ENCODE measurements at places on chromosomes 7 and 10.

- no peak for DNase-seq
Observed at GRCh38 chr7:124497176-124497575, 268.4 kb downstream of the GPR37 start.

GRCh38 chr10:130361351-130362105, 225.3 kb downstream of the GLRX3 start:
- DNase-seq: no peak

- DNase-seq: no peak
Observed at GRCh38 chr7:94366163-94366562, 28.5 kb upstream of the COL1A2 start.

- no peak for DNase-seq
Observed at GRCh38 chr10:102741726-102742237, 2.0 kb upstream of the WBP1L start.

- no peak for DNase-seq
Observed at GRCh38 chr7:128161466-128162125, 79.5 kb upstream of the LEP start.

- no peak for DNase-seq
Observed at GRCh38 chr10:21751341-21752310, 217.6 kb downstream of the MLLT10 start.

GRCh38 chr7:94394437-94395140, at the start of gene COL1A2:
COL1A2 (plus strand) TSS chr7:94394895; CDS start chr7:94395032, 137 bp downstream.
- no peak for DNase-seq

- DNase-seq: no peak
Observed at GRCh38 chr7:53151496-53151895, 116.1 kb downstream of the POM121L12 start.

GRCh38 chr10:84423719-84424118, 95.3 kb downstream of the CCSER2 start:
- DNase-seq: no peak

GRCh38 chr10:56318816-56319215, 42.2 kb downstream of the ZWINT start:
- no peak for DNase-seq

GRCh38 chr7:46207931-46208634, 287.0 kb upstream of the IGFBP3 start:
- no peak for DNase-seq

- no peak for DNase-seq
Observed at GRCh38 chr7:121288894-121289293, 39.9 kb upstream of the WNT16 start.

DNA sequence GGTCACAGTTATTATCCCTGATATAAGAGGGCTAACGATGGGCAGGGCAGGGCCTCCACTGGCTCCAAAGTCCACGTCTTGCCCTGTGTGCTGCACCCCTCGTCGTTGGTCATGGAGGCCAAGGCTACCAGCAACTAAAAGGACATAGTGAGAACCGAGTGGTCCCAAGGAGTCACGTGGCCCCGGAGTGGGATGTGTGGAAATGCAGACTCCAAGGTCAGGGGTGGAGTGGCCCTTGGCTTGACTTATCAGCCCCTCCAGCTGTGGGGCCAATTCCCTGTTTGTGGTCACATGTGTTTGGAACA, 30.7 kb downstream of the BTBD16 start:
- DNase-seq: no peak

DNA sequence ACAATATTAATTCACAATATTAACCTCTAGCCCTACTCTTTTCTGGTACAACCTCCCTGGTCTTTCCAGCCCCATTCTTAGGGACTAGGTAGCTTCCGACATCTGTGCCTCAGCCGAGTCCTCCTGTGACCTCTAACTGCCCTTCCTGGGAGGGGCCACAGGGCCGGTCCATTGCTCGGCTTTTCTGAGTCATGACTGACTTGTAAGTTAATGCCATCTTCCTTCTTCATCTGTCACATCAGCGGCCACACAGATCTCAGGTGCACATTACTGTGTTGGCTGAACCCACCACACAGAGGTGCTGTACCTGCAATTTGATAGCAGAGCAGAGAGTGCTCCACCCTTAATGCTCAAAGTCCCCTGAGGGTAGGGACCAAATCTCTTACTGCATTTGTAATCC, 4.1 kb upstream of the CPA4 start:
- no peak for DNase-seq

GRCh38 chr10:56662765-56663447, 301.8 kb upstream of the ZWINT start:
- no peak for DNase-seq

GRCh38 chr7:150846291-150847115, 5.8 kb upstream of the AOC1 start:
- DNase-seq: no peak

- DNase-seq: no peak
Observed at GRCh38 chr10:113426181-113426877, 126.5 kb upstream of the HABP2 start.

DNA sequence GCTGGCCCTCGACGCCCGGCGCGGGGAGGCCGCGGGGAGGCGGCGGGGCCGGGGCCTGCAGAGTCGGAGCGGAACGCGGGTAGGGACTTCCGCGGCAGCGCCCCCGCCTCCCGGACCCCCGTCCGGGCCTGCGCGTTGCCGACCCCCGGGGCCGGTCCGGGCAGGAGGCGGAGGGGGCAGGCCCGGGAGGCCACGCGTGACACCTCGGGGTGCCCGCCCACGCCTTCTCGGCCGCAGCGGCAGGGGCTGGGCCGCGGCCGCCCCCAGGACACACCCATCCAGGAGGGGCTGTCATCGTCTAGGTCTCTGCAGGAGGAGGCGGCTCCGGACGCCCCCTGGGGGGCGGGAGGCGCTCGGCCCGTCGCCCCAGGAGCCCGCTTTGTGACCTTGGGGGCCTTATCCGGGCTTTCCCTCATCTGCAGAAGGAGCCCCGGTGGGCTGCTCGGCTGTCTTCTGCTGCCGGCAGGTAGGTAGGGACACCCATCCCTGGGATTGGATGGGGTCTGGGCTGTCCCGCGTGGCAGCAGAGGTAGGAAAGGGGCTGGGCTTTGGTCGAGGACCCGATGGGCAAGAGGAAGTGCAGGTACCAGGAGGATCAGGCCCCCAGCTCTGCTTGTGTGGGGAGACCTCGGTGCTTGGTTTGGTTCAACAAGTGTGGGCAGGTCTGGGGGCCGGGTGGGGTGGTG, 569 bp downstream of the ZNF316 start:
- DNase-seq: no peak

DNA sequence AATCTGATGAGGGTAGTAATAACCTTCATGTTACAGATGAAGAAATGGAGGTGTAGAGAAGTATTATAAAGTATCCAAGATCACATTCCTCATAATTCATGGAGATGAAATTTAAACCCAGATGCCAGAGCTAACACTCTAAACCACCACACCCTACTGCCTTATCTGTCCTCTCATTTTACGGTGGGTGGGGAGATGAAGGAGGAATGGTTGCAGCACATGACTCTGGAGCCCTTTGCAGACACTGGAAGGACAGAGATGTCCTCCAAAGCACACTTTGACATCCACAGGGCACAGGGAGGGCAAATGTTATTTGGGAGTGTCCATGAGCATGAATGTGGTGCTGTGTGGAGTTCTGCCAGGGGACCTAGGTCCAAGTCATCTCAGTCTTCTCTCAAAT, 1.1 kb downstream of the PLEKHS1 start:
- no peak for DNase-seq

GRCh38 chr7:95172420-95172819, 151.9 kb downstream of the PON1 start:
- no peak for DNase-seq

- DNase-seq: no peak
Observed at GRCh38 chr7:134619627-134620331, 26.9 kb upstream of the BPGM start.

DNA sequence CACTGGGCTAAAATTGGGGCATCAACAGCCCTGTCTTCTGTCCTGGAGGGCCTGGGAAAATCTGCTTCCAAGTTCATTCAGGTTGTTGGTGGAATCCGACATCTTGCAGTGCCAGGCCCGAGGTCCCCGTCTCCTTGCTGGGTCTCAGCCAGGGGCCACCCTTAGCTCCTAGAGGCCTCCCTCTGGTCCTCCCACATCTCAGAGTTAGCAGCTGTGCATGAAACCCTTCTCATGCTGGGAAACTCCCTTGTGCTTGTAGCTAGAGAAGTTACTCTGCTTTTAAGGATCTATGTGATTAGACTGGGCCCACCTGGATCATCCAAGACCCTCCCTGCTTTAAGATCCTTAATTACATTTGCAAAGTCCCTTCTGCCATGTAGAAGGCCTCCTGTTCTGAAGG, 15.3 kb downstream of the HIP1 start:
- DNase-seq: no peak

DNA sequence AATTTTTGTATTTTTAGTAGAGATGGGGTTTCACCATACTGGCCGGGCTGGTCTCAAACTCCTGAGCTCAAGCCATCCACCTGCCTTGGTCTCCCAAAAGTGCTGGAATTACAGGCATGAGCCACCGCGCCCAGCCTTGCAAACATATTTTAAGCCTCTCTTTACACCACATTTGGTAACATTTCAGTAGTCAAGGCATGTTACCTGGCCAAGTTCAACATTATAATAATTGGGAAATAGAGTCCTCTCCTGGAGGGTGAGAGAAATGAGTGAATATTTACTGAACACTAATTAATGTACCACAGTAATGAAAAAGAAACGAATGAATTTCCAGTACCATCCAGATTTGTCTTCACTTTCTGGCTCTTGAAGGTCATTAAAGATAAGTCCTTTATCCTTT, 10.0 kb upstream of the CNOT4 start:
- no peak for DNase-seq

DNA sequence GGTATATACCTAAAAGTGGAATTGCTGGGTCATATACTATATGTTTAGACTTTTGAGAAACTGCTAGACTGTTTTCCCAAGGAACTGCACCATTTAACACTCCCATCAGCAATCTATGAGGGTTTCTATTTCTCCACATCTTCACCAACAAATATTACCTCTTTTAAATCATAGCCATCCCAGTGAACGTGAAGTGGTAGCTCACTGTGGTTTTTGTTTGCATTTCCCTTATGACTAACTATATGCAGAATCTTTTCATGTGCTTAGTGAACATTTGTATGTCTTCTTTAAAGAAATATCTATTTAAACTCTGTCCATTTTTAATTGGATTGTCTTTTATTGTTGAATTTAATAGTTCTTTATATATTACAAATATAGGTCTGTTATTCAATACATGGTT, 115.8 kb upstream of the SEC61G start:
- no peak for DNase-seq

- DNase-seq: no peak
Observed at GRCh38 chr10:122462533-122463465, 1.4 kb downstream of the HTRA1 start.

DNA sequence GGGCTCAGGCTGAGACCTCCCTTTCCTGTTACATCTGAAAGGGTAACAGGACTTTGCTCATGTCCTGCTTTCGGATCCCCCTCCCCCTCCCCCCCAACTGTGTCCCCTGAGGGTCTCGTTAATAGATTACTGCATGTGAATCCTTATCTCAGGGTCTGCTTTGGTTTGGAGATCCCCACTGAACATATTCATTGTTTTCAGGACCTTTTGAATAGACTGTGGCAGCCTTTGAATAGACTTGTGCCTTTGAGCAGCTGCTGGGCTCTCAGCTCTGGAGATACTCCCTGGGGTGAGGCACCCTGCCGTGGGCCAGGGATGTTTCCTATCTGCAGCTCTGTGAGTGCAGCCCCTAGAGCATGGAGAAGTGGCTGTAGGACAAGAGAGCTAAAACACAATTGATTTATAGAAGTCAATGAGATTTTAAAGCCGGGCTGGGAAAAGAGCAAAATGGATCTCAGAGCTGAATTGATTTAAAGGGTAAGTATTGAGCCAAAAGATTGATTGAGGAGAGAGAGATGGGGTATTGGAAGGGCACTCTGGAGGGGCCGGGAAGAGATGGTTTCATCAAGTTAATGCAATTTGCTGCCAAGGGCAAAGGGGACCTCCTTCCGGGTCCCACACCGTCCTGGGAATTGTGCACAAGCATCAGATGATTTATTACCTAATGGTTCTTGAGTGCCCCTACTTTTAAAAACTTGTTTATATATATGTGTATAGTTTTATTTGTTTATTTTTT, 9.9 kb downstream of the ARHGAP22 start:
- DNase-seq: no peak
